ENCODE measurements at places on chromosomes 4 and X.

DNA sequence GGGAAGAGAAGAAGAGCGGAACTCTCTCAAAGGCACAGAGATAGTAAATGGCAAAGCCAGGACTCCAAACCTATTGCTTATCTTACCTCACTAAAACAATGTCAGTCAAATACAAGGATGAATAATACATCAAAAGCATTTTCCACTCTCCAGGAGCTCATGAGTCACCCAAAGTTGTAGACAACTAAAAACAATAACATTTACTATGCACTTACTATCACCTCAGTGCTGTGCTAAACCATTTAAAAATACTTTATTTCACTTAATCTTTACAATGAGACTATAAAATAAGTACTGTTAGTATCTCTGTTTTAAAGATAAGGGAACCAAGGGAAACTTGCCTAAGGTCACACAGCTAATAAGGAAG, 163.2 kb upstream of the SPANXC start:
- DNase-seq, result no peak

DNA sequence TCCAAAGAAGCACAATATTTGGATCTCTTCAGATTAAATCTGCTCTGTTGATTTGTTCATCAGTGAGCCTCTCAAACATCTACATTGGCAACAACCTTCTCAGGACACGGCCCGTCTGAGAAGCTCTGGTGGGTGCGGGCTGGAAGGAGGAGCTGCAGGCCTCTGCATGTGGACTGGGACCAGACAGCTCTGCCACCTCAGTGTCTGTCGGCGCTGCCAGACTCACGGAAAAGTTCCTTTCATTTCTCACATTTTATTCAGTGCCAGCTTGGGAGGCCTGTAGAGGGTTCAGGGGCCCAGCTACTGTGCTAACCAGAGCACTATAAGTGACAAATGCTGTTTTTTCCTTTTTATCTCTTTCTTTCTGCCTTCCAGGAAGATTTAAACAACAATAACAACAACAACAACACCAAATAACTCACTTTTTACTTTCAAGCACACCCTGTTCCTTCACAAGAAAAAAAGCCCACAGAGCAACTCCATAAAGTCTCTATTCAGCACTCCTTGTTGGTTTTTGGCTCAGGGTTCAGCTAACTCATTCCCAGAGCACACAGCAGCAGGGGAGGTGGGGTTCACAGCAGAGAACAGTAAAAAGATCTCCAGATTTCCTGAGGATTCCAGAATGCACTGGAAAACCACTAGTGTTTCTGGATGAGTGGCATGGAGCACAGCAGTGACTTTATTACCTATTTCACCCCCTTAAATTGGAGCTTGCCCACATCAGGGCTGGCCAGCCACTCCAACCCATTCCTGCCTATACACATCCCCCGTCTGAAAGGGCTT, 23.2 kb upstream of the HOPX start:
- no peak for DNase-seq

- DNase-seq, result no peak
Measured at GRCh38 chrX:18549643-18550042, 122.3 kb downstream of the RS1 start.

GRCh38 chr4:1766106-1767060, 26.7 kb upstream of the FGFR3 start:
- DNase-seq, result no peak

GRCh38 chr4:104941661-104942062, 205.0 kb upstream of the TET2 start:
- DNase-seq, result no peak

- DNase-seq, result no peak
Measured at GRCh38 chr4:189081826-189082225, 858.8 kb upstream of the FRG1 start.

- no peak for DNase-seq
Measured at GRCh38 chrX:118459494-118459893, 36.1 kb upstream of the DOCK11 start.

- DNase-seq, result no peak
Measured at GRCh38 chrX:16308773-16309172, 141.5 kb downstream of the MAGEB17 start.

- DNase-seq, result no peak
Measured at GRCh38 chr4:119930546-119930945, 136.1 kb downstream of the MAD2L1 start.

GRCh38 chr4:30744386-30744785, 24.2 kb downstream of the PCDH7 start:
- no peak for DNase-seq

DNA sequence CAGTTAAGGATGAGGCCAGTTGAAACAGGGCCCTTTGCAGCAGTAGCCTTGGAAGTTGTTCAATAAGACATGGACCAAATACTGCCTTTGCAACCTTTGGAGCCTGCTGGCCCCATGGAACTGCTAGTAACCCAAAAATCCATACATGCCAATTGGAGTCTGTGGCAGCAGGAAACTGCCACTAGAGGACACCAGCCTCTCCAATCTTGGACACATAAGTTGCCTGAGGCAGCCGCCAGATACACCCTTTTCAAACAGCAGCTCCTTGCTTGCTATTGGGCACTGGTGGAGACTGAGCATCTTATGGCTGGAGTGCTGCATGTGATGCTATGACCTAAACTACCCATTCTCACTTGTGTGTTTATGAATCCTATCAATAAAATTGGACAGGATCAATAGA, 14.8 kb upstream of the LAP3 start:
- DNase-seq, result no peak

DNA sequence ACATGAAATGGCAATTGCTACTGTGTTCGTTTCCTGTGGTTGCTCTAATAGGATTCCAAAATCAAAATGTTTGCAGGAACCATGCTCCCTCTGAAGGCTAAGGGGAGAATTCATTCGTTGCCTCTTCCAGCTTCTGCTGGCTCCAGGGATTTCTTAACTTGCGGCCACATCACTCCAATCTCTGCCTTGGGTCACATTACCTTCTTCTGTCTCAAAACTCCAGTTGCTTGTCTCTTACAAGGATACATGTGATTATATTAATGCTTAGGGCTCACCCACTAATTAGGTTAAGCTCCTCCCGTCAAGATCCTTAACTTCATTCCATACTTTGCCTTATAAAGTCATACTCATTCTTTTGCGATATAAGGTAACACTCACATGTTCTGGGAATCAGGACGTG, 208.4 kb downstream of the RBM46 start:
- DNase-seq, result no peak
